C1 segment of cervical spinal cord (tissue), 14 donors: ENCODE measurements at places on chromosomes 1 and 21.

GRCh38 chr1:2049718-2050431 lies at the start of gene PRKCZ:
PRKCZ (plus strand) TSS chr1:2050411; CDS start chr1:2050631, 220 bp downstream.
- DNase-seq: peak; percentile 31

DNA sequence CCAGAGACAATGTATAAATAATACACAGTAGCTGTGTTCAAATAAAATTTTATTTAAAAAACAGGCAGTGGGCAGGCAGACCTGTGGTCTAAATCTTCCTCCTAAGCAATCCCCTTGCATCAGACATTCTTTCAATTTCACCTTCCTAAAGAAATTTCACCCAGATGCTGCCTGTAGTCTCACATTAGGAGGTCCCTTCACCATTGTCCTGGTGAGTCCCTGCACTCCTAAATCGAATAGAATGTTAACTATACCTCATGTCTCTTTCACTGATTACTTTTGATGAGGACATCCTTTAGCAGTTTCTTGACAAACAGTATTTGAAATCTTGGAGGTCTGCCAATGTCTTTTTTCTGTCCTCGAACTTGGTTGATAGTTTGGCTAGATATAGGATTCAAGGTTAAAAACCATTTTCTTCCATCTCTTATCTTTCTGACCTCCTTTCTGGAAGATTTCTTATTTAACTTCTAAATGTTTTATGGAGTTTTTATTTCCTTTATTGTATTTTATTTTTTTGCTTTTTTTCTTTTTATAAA lies 77.5 kb downstream of the LPGAT1 start:
- no peak for DNase-seq

DNA sequence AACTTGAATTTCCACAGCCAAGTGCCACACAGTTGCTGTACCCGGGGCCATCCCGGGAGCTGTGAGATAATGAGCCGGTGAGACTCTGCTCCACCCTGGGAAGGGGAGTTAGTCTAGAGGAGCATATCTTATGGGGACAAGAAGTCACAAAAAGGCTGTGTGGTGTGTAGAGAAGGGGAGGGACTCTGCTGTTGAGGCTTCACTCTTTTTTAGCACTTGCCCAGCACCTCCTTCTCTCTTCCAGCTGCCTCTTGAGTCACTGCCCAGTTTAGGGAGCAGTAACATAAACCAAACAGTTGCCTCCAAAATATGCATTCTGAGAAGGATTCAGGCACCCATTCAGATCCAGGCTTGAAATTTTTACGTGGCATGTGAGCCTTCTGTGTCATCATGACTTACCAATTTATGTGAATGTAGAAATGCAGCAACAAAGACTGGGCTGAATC lies 744 bp upstream of the WDR26 start:
- DNase-seq: no peak

- DNase-seq: no peak
Measured at GRCh38 chr1:67469431-67469830, 39.2 kb upstream of the SERBP1 start.

- DNase-seq: no peak
Measured at GRCh38 chr1:25643929-25644328, 27.3 kb downstream of the MAN1C1 start.

- DNase-seq: no peak
Measured at GRCh38 chr1:35857830-35858229, 25.2 kb upstream of the AGO1 start.

DNA sequence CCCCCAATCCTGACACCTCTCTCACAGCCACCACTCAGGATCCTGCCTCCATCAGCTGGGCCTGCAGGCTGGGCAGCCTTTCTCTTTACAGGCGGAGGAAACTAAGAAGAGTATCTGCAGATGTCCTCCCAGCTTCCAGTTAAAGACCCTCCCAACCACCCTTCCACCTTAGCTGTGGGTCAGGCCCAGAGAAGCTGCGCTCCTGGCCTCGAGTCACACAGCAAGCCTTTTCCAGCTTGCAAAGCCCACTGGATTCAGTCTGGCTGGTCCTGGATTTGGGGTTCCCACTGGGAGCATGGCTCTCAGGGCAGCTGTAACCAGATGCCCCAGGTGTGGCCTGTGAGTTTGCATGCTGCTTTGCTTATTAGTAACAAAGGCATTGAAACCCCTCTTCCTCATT lies 19.9 kb downstream of the KCNQ4 start:
- DNase-seq: no peak

DNA sequence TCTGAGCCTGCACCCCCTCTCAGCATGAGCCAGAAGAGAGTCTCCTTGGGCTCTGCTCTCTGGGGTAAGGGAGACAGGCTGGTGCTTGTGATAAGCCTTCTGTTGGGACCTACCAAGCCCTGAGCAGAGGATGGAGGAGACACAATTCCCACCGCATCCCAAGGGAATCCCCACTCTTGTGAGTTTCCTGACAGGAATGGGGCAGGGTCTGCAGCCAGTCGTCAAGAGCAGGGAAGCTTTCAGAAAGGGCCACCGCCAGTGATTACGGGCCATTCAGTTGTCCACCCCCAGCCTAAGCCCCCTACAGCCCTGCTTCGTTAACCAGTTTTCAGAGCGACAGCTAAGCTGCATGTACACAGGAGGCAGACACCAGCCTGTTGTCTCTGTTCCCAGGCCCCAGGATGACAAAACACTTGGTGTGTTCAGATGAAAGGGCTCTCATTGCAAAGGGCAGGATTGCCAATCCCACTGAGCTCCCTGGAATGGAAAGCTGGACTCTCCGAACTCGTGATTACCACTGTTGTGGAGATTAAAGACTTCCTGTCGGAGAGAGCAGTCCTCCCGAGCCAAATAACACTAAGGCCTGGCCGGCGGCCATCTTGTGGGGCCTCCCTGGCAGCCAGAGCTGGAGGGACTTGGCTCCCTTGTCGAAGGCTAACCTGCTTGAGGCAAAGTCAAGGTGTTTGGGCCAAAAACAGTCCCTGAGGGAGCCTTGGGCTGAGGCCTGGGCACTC lies 37.4 kb upstream of the SLC30A1 start:
- peak; percentile 17 for DNase-seq

DNA sequence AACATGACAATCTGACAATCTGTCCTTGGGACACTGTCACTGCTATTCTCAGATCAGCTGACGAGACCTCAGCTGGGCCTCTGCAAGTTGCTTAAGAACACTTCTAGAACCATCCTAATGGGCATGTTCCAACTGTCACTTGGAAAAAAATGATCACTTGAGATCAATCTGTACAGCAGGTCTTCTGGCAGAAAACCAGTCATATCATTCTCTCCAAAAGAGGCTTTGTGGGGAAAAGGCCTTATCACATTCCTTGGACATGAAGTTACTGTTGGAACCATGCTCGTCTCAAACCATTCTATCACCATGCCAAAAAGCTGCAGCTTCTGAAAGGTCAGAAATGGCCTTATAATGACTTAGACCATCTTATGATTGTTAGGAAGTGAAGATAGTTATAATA lies 744.2 kb downstream of the USP25 start:
- no peak for DNase-seq

GRCh38 chr1:43986712-43987111 lies 4.7 kb upstream of the CCDC24 start:
- no peak for DNase-seq

- no peak for DNase-seq
Measured at GRCh38 chr1:151612501-151613281, 841 bp downstream of the SNX27 start.

- no peak for DNase-seq
Measured at GRCh38 chr1:117634631-117635030, 28.8 kb downstream of the TENT5C start.

DNA sequence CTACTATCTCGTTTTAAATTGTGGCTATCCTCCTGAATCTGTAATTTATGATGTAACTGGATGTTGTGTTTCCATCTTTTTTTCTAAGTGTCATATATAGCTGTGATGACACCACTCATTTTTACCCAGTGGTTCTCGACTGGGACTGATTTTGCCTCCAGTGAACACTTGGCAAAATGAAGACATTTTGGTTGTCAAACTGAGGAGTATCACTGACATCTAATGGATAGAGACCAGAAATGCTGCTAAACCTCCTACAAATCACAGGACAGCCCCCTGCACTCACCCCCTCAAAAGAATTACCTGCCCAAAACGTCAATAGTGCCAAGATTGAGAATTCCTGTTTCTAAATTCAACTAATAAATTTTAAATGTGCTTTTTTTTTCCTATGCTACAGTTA lies 1.9 kb downstream of the TRMT13 start:
- no peak for DNase-seq

GRCh38 chr1:22057861-22058260 lies 5.4 kb downstream of the CDC42 start:
- no peak for DNase-seq

DNA sequence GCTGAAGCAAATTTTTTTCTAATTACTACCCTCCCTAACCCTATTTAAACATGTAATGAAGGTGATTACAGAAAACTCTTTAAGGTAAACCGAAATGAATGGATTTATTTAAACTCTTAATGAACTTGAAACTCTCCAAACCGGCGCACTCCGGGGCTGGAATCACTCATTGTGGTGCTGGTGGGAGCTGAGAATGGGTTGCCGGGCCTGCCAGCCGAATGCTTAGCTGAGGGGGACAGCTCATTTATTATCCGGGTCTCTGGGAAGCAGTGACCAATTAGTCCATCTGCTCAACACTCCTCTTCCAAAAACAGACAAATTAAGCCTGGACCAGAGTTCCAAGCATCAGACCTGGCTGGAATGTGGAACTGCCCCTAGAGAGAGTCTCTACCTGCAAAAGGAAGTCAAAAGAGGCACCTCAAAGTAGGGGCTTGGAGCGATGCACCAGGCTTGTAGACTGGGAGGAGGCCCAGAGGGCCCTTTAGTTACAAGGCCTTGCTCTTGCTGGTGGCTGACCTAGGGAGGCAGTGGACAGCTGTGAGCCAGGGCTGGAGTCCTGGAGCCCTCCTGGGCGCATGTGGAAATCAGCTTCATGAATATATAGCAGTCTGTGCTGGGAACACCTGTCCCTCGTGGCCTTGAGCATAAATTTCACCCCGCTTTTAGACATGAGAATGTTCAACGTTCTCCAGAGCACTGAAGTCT lies 320.7 kb downstream of the AJAP1 start:
- no peak for DNase-seq

- DNase-seq: no peak
Measured at GRCh38 chr1:175072099-175072951, 4.7 kb downstream of the TNN start.

- DNase-seq: no peak
Measured at GRCh38 chr1:212309967-212310366, 24.8 kb downstream of the PPP2R5A start.

DNA sequence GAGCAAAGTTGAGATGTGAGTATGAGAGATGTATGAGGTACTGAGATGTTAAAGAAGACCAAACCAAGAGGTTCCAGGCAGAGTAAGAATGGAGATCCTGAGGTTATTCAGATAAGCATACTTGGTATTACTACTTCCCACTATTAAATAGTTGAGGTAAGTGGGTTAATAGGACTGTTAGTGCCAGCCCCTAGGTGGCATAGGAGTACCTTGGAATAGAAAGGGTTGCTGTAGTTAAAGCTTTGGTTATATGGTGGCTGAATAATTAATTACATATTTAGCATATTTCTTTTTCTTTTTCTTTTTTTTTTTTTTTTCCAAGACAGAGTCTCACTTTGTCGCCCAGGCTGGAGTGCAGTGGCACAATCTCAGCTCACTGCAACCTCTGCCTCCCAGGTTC lies 397.9 kb upstream of the TMPRSS15 start:
- DNase-seq: no peak

DNA sequence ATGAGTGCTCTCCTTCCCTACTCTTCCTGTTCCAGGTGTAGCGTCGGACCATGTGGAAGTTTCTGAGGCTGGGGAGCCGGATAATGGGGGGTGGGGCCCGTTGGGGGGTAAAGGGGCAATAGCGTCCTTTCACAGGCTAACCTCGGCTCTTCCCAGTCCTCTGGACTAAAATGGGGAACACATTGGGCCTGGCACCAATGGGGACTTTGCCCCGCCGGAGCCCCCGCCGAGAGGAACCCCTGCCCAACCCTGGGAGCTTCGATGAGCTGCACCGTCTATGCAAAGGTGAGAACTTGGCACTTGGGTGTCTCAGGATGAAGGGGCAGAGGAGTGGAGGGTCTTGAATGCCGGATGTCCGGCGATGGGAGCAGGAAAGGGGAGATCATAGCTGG lies 456 bp downstream of the TOMM40L start:
- DNase-seq: no peak

DNA sequence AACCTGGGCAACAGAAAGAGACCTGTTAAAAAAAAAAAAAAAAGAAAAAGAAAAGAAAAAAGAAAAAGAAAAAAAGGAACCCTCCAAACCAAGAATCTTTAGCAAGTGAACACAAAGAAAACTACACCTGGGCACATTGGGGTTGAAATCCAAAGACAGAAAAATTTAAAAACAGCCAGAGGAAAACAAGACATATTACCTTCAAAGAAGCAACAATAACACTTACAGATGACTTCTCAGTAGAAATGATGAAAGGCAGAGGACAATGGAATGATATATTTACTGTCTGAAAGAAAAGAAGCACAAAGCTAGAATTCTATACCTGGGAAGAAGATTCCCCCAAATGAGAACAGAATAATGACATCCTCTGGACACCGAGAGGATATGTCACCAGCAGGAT lies 2.7 kb upstream of the KRTAP10-1 start:
- no peak for DNase-seq

GRCh38 chr1:113146242-113147072 lies 73.5 kb downstream of the LRIG2 start:
- DNase-seq: no peak

DNA sequence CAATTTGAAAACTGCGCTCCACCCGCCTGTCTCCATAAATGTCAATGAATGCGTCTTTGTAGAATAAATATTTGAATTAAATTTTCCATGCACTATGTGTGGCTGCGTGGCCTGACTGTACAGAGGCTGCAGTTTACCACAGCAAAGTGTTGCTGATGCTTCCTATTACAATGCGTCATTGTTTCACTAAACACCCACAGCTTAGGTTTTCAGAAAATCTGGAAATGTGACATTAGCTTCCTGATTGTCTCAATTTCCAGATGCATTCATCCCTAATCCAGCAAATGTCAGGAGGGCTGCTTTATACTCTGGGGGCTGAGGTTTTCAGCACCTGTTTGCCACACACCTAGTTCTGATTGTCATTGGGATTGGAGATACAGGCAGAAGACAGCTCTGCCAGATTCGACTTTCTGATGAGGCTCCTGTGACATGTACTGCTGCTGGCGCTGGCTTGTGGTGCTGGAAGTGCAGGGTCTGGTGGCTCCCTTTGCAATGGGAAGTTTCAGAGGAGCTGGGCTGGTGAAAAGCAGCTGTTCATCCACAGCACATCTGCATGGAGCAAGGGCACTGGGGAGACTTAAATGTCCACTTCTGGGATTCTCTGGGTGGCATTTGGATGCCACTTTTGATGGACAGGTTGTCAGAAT lies 40.0 kb downstream of the URB2 start:
- no peak for DNase-seq

- DNase-seq: no peak
Measured at GRCh38 chr1:62090016-62090415, 104.6 kb upstream of the L1TD1 start.

GRCh38 chr1:66176832-66177231 lies 357.1 kb upstream of the SGIP1 start:
- DNase-seq: no peak

DNA sequence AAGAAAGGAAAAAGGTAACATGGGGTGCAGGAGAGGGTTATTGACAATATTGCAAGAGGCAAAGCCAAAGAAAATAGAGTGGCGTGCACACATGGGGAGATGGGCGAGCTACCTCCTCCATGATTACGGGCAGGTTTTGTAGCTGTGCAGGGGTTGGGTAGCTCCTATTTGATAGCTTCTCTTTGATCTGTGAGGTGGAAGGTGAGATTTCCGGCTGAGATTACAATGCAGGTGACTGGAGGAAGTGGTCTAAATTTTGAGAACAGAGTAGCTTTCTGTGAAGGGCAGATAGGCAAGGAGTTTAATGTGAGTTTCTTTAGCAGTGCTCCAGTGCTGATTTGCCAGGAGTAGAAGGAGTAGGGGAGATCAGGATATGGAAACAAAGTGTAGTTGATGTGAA lies 263.4 kb downstream of the PLA2G4A start:
- no peak for DNase-seq
